ENCODE measurements at places on chromosomes 1 and 21.

DNA sequence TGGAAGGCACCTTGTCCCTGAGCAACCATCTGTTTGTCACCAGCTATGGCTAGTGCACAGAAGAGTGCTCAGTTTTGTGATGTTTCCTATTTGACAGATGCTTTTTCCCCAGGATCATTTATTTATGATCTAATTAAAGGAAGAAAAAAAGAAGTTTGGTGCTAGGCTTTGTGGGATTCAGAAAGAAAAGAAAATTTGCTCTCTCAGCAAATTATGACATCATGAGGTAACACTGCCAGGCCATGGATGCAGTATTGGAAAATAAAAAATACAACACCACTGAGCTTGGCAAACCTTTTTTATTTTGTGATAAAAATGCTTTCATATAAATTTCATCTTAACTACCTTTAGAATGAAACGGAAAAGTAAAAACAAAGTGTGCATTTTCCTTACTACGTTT, 15.5 kb upstream of the ADAM30 start:
- DNase-seq, result no peak
- H3K36me3 ChIP-seq, result peaks cover 16% of the 10 kb centered on the region
- no peak overlapping the region for H3K4me3 ChIP-seq

GRCh38 chr1:60257531-60257930, 184.0 kb upstream of the C1orf87 start:
- no peak overlapping the region for H3K27ac ChIP-seq
- peaks cover 2% of the 10 kb centered on the region for H3K4me1 ChIP-seq
- no peak overlapping the region for H3K4me3 ChIP-seq

- H3K27ac ChIP-seq, result no peak overlapping the region
- H3K27me3 ChIP-seq, result no peaks in the 10 kb centered on the region
- peak; percentile 7 for DNase-seq
- no peak overlapping the region for H3K4me3 ChIP-seq
Measured at GRCh38 chr1:188904201-188904600, 1573.5 kb downstream of the BRINP3 start.

DNA sequence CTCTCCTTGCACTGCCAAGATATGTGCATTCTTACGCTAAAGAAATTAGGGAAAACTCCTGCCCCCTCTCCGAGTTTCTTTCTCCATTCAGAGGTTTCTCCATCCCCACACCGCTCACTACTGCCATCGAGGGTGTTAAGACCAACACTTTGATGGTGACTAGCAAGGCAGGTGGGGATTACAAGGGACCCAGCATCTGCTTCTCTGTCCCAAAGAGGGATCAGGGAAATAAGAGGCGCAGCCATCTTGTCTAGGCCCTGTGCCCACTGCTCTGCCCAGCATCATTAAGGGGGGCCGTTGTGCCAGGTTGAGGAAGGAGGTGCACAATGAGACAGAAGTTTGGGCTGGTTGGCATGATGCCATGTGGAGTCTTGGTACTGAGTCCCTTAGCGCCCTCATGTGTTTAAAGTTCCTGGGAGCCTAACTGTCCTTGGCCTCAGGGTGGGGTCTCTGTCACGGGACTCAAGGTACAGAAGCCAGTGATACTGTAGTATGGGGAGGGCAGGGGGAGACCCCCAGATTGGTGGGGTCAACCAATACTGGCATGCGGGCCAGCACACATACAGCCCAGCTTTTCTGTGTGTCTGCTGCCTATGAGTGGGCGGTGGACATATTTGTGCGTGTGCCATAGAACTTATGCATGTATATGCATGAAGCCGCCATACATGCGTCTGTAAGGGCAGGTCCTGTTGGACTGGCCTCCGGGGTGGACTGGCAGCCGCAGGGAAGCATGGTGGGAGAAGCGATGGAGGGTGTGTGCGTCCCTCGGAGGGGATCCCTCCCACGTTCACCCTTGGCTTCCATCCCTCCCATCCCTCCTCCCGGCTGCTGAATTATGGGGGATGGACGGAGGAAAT, 5.5 kb downstream of the EFNA3 start:
- H3K4me1 ChIP-seq, result peaks cover 9% of the 10 kb centered on the region
- DNase-seq, result no peak
- H3K27me3 ChIP-seq, result peaks cover 48% of the 10 kb centered on the region
- H3K4me3 ChIP-seq, result peak overlapping the region; percentile 76
- H3K36me3 ChIP-seq, result no peaks in the 10 kb centered on the region

GRCh38 chr1:207893737-207894582, 17.0 kb downstream of the CD34 start:
- DNase-seq, result no peak
- no peaks in the 10 kb centered on the region for H3K27me3 ChIP-seq
- no peaks in the 10 kb centered on the region for H3K36me3 ChIP-seq
- no peak overlapping the region for H3K4me3 ChIP-seq

DNA sequence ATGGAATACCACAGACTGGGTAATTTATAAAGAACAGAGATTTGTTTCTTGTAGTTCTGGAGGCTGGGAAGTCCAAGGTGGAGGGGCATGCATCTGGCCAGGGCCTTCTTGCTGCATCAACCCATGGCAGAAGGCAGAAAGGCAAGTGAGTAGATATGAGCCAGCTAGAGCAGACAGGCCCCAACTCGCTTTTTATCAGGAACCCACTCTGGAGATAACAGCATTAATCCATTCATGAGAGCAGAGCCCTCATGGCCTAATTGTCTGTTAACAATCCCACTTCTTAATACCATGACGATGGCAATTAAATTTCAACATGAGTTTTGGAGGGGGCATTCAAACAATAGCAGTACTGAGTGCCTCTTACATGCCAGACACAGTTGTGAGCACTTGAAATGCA, 87.2 kb upstream of the SOX13 start:
- no peaks in the 10 kb centered on the region for H3K4me1 ChIP-seq
- no peak overlapping the region for H3K27ac ChIP-seq
- peaks cover 3% of the 10 kb centered on the region for H3K27me3 ChIP-seq
- DNase-seq, result no peak
- no peak overlapping the region for H3K4me3 ChIP-seq
